ENCODE measurements at places on chromosomes 13 and 19.

DNA sequence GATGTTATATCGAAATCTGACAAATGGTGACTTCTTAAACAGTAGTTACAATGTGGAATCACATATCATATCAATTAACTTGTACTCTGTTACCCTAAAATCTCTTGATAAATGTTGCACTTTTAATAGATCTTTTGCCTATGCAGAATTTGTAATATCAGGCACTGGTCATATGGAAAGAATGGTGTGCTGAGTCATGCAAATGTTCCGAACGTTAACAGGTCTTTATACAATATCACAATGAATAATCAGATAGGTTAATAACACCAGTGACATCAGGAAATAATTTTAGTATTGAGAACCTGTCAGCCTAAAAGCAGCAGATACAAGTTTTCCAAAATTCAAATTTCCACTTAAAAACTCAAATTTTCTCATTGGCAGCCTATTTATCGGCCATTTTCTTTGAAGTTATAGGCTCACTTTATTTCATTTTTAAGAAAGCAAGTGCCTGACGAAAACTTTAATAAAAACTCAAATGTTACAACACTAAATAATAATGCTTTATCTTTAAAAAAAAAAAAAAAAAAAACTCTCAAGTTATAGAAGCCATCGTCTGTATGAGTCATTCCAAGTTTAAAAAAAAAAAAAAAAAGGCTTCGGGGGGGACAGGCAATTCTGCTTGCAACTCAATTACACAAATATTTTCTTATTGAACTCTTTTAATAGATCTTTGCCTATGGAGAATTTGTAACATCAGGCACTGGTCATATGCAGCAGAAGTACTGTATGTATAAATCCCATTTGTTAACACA lies 180.9 kb downstream of the DIAPH3 start:
- DNase-seq = no peak

GRCh38 chr19:16457195-16457953 lies 14.4 kb downstream of the EPS15L1 start:
- DNase-seq = peak; percentile 12

GRCh38 chr13:43094901-43095300 lies 71.5 kb downstream of the DNAJC15 start:
- no peak for DNase-seq

DNA sequence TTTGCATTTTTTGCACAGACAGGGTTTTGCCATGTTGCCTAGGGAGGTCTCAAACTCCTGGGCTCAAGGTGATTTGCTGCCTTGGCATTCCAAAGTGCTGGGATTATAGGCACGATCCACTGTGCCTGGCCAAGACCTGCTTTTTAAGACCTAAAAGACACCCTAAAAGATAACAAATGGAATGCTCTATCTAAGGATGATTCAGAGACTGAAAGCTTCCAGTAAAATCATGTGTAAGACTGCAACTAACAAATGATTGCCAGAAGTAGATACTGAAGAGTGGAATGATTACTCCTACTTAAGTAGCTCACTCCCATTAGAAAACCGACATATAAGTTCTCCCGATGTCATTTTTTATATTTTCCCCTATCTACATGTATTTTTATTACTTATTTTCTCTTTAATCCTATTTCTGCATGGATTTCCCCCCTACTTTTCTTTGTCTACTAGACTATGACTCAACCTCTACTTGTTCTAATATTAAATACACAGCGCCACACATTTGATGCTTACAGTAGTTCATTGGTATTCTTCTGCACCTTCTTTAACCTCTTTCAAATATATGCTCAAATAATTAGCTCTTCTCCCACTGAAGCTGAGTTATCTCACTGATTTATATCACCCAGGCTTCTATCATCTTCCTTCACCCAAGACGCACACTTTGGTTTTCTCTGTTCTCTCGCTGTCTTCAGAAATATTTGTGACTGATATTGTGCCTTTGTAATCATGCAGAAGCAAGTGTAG lies 32.2 kb upstream of the KLF12 start:
- no peak for DNase-seq

GRCh38 chr19:55552206-55552605 lies 6.9 kb upstream of the SBK3 start:
- DNase-seq = no peak

DNA sequence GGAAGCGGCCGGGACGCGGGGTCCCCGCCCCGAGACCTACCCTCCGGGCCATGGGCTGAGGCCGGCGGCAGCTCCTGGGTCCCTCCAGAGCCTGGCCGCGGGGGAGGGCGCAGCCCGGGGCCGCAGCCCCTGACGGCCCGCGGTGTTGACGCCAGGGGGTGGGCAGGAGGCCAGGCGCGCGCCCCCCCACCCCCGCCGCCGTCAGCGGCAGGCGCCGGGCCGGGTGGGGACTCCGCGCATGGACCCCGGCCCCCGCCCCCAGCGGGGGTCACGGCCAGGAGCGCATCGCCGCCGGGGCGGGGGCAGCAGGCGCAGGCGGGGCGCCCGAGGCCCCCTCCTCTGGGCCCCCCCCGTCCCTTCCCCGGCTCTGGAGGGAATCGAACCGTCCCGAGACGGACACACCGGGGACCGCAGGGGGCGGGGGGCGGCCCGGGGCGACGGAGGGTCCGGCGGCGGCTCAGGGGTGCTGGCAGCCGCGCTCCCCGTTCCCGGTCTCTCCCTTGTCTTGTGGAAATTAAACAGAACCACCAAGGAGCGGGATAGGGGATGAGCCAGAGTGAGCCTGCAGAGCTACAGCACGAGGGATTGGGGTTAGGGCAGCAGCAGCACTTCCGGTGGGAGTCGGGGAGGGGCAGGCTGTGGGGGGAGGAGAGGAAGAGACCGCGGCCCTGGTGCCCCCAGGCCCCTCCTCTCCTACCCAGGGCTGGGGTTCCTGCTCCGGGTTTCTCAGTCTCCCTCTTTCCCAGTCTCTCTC lies at the start of gene MEIS3:
TSS of gene MEIS3 (minus strand) at position 498 of the 754 bp plus-strand sequence. CDS start at position 52, 446 bp downstream.
- no peak for DNase-seq

DNA sequence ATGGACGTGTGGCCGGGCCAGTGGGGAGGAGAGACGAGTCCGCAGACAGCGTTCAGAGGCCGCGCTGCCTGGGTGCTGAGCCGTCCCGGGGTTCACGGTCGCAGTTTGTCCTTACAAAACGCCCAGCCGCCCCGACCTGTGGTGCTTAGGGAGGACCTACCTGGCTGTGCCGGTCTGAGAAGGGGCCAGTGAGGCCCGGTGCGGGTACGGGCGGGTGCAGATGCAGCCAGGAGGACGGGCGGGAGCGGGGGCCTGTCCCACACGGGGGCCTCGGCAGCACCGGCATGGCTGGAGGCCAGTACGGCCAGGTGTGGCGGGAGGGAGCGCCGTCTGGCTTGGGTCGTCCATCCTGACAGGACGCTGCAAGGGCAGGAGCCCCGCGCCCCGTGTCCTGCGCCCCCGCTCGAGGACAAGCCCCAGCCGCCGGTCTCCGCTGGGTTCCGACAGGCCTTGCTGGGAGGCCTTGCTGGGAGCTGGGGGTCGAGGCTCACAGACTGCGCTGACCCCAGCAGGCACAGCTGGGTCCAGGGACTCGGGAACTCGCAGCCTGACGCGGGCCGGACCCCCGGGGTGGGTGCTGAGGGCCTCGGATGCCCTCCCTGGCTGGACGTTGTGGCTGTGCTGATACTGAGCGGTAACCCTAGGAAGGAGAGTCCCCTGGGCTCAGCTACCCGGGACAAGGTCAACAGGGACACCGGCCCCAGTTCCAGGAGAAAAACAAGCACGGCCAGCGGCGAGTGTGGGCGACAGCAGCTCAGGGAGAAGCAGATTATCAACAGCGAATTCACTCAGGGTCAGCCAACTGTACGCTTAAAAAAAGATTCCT lies 5.3 kb upstream of the PROZ start:
- peak; percentile 27 for DNase-seq

Data from activated CD4-positive, alpha-beta T cell treated with anti-CD3 and anti-CD28 coated beads, Interleukin-2, amount 50 U/mL, for 48 hours (primary cell).